ENCODE measurements at places on chromosomes 11 and 22.

- DNase-seq = no peak
Measured at GRCh38 chr22:43631201-43631600, 180.9 kb downstream of the EFCAB6 start.

- no peak for DNase-seq
Measured at GRCh38 chr11:95070471-95070870, 3.8 kb downstream of the SRSF8 start.

GRCh38 chr22:32661296-32661695 is 140.2 kb upstream of the TIMP3 start:
- DNase-seq = no peak

- no peak for DNase-seq
Measured at GRCh38 chr22:20526628-20527355, 19.4 kb downstream of the MED15 start.

DNA sequence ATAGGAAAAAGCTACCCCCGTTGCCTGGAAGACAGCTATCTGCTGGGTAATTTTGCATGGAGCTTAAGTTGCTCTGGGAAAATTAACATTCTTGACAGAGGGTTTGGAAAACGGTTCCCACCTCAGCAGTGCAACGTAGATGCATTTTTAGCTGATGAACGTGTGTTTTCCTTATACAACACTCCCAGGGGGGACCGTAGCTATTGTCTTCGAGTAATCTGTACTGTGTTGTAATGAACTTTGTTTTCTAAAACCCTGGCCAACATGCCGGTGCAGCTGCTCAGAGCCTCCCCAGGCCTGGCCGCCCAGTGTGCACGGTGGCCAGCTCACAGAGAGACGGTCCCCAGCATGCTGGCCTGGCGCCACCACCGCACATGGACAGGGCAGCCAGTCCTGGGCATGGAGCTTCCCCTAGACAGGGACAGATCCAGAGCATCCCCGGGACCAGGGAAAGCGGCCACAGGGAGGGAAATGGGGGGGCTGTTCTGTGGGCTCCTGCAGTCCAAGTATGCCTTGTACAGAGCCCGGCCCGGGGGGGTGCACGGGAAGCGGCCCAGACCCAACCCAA is 2.2 kb downstream of the TNNT3 start:
- no peak for DNase-seq

DNA sequence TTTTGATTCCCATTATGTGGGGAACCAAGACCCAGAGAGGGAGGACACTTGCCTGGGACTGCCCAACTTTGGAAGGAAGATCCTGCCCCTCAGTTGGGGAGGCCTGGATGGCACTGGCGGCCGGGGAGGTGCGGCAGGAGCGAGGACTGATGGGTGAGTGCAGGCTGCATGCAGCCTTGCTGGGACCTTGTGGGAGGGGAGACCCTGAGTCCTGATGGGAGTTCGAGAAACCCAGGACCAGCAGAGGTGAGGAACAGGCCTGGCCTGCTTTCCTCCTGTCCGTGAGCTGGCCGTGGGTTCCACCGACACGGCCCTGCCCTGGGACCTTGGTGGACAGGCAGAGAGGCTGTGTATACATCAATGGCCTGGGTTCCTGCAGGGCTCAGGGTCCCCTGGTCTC is 19.3 kb upstream of the SMIM38 start:
- no peak for DNase-seq

DNA sequence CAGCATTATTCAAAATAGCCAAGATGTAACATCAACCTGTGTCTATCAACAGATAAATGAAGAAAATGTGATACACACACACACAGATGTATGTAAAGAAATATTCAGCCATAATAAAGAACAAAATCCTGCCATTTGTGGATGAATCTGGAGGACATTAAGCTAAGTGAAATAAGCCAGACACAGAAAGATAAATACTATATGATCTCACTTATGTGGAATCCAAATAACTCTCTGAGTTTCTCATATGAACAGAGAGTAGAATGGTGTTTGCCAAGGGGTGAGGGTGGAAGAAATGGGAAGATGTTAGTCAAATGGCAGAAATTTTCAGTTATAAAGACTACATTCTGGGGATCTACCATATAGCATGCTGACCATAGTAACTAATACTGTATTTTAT is 224.2 kb downstream of the GUCY1A2 start:
- no peak for DNase-seq

DNA sequence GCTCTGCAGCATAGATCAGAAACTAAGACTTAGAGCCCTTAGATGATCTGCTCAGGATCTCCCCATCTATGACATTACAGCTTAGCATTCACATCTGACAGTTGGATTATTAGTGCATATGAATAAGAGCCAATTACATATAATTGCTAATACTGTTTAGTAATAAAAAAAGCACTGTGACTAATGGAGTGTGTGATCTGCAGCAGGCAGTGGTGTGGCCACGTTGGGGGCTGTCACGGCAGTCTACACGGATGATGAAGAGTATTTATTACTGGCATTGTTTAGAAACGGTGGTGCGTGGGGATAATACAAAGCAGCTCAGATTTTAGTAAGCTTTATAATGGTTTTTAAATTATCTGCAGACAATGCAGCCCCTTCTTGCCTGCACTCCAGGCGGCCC is 93.5 kb upstream of the TIMP3 start:
- no peak for DNase-seq

DNA sequence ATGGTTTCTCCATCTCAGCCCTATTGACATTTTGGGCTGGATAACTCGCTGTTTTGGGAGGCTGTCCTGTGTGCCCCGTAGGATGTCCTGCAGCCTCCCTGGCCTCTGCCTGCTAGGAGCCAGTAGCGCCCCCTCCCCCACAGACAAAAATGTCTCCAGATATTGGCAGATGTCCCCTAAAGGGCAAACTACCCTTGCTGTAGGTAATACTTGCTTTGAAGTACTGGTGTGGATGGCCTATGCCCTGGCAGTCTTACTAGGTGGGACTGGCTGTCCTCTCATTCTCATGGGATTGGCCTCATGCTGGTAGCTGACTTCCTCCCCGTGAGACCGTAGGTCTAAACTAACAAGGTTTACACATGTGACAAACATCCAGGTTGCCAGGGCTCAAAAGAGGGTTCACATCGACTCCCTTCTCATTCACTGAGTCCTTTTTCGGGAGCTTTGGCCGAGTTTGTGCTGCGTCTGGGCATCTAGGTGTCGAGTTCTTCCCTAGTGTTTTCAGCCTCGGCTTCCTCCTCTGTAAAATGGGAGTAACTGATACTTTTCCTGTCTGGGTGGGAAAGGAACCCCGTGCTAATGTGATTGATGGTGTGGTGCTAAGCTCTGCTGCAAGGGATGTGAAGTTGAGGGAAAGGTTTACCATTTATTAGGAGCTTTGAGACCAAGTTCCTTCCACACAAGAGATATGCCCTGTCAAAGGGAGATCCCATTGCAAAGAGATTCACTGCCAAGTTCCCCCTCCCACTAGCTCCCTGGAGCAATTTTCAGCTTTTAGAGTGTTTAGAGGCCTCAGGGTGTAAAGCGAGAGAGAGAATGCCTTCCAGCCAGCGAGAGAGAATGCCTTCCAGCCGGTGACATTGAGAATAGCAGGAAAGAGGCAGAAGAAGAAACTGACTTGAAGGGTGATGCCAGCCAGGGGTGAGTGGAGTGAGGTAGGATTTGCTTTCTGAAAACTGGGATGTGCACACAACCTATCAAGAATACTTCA is 17.0 kb downstream of the PTPRJ start:
- no peak for DNase-seq

DNA sequence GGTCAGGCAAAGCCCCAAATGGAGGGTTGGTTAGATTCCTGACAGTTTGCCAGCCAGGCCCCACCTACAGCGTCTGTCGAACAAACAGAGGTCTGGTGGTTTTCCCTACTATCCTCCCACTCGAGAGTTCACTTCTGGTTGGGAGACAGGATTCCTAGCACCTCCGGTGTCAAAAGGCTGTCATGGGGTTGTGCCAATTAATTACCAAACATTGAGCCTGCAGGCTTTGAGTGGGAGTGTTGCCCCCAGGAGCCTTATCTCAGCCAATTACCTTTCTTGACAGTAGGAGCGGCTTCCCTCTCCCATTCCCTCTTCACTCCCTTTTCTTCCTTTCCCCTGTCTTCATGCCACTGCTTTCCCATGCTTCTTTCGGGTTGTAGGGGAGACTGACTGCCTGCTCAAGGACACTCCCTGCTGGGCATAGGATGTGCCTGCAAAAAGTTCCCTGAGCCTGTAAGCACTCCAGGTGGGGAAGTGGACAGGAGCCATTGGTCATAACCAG is 4.7 kb upstream of the TTC36 start:
- no peak for DNase-seq

DNA sequence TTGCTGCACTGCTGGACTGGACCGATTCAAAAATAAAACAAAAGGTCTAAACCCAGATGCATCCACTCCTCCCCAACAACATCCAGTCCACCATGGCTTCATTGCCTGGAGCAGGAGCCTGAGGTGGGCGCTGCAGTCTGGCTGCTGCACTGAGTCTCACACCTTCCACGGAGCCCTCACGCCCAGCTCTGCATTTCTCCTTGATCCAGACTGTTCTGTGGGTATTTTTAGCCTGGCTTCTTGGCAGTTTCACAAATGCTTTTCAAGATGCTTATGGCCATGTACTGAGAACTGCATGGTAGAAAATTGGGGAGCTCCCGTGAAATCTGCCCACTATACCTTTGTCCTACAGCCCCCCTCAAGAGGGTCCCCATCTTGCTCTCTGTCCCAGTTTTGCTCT is 53.3 kb upstream of the JAM3 start:
- no peak for DNase-seq

DNA sequence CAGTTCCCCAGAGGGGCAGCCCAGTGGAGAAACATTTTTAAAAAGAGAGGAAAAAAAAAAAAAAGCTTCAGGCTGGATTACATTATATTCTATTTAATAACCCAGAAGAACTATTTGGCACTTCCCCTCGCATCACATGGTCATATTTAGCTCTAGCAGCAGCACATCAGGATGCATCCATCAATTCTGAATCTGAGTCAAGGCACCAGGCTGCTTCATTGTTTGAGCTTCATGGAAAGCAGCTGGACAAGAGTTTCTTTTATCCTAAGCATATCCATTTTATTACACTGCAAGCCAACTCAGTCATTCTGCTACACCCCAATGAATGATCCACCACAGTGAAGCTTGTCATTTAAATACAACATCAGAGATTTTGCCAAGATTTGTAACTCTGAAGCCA is 10.0 kb downstream of the SPTY2D1 start:
- DNase-seq = no peak

GRCh38 chr11:35173011-35173511 is 34.1 kb downstream of the CD44 start:
- DNase-seq = no peak

DNA sequence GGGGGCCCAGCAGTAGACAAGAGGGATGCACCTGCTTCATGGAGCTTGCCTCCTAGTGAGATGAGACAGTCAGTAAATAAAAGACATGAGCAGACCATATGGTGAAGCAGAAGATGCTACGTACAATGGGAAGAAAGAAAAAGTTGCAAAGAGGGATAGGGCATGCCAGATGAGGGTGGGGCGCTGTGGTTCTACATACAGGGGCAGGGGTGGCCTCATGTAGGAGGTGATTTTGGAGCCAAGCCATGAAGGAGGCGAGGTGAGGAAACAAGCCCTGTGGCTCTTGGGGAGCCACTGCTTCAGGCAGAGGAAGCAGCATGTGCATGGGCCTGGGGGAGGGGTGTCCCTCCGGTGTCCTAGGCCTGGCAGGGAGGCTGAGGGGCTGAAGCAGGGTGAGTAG is 15.2 kb downstream of the NAT10 start:
- DNase-seq = no peak

- DNase-seq = no peak
Measured at GRCh38 chr11:29333993-29334775, 682.6 kb downstream of the KCNA4 start.

DNA sequence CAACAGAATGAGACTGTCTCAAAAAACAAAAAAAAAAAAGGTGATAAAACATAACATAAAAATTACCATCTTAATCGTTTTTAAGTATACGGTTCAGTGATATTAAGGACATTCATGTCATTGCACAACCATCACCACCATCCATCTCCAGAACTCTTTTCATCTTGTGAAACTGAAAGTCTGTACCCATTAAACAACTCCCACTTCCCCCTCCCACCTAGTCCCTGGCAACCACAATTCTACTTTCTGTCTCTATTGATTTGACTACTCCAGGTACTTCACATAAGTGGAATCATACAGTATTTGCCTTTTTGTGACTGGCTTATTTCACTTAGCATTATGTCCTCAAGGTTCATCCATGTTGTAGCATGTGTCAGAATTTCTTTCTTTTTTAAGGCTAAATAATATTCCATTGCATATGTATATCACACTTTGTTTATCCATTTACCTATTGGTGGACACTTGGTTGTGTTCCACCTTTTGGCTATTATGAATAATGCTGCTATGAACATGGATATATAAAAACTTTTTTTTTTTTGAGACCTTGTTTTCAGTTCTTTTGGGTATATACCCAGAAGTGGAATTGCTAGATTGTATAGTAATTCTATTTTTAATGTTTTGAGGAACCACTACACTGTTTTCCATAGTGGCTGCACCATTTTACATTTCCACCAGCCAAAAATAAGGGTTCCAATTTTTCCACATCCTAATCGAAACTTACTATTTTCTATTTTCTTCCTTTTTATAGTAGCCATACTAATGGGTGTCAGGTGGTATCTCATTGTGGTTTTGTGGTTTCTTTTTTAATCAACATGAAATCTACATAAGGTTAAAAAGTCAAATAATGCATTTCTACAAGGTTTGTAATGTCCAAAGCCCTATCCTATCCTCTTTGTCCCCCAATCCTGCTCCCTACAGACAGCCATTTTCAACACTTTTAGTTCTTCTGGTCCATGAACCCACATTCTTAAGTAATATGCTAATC is 23.4 kb upstream of the PIK3C2A start:
- DNase-seq = peak; percentile 67

DNA sequence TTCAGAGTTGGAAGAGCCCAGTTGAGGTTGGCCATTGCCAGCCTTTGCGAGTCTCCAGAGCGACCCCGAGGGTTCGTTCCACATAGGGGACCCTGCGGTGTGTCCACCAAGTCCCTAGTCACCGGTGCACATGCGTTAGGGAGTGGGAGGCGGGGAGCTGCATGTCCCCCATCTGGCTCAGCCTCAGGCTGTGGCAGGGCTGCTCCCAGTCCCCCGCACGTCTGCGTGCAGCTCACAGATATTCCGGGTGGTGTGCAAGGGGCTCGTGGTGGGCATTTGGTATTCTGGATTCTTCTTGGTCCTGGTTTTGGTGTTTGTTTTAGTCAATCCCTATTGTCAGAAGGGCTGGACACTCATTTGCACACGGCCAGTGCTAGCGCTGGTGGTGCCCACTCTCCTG is 48.8 kb downstream of the MUC6 start:
- DNase-seq = no peak

GRCh38 chr11:100619484-100619883 is 67.6 kb upstream of the ARHGAP42 start:
- no peak for DNase-seq

DNA sequence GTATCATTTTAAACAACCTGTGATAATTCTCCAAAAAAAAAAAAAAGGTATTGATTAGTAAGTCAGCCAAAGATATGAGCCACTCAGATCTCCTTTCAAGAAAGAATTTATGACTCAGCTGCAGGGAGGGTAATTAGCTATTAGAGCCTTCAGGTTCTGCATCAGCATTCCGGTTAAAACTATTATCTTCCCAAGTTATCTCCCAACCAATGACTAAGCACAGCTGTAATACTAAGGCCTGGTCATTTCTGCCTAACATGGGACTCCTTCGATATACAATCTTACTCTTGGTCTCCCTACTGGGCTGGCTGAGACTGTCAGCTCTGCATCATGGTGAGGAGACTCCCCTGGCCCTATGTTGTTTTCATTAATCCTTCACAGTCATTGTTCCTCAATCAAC is 60.4 kb downstream of the SBF2 start:
- DNase-seq = no peak
